Activated CD4-positive, alpha-beta T cell treated with anti-CD3 and anti-CD28 coated beads, Interleukin-2, amount 50 U/mL, for 48 hours (primary cell): ENCODE measurements at places on chromosomes 6 and 20.

GRCh38 chr6:89952686-89953085, 58.4 kb downstream of the GJA10 start:
- no peak for DNase-seq

- peak; percentile 73 for DNase-seq
Observed at GRCh38 chr20:31822421-31823330, 3.5 kb downstream of the MYLK2 start.

GRCh38 chr6:18022398-18023231, 35.2 kb upstream of the KIF13A start:
- DNase-seq: no peak

DNA sequence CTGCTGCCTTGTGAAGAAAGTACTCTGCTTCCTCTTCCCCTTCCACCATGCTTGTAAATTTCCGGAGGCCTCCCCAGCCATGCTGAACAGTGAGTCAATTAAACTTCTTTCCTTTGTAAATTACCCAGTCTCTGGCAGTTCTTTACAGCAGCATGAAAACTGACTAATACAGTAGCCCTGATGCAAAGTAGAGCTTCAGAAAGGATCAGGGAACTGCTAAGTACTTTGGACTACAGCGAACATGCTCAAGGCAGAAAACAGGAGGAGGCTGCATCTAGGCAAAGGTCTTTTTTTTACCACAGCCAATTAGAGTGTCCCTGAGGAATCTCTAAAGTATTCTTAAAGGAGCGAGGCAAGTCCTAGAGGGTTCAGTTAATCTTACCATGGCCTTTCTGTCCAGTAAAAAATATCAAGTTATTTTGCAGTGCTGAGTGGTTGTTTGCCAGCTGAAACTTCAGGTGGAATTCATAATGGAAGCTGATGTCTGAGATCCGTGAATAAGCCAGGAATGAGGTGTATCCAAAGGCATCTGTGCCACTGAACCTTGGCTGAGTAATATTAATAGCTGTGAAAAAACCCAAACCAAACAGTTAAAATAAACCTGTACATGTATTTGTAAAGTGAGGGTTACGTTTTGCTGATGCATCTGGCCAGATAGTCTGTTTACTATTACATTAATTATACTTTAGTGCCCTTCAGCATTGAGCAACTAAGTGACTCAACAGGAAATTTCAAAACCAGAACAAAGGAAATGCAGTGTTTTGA, 170.4 kb downstream of the PHF3 start:
- DNase-seq: no peak

- no peak for DNase-seq
Observed at GRCh38 chr20:10524643-10525042, 89.5 kb downstream of the SLX4IP start.

DNA sequence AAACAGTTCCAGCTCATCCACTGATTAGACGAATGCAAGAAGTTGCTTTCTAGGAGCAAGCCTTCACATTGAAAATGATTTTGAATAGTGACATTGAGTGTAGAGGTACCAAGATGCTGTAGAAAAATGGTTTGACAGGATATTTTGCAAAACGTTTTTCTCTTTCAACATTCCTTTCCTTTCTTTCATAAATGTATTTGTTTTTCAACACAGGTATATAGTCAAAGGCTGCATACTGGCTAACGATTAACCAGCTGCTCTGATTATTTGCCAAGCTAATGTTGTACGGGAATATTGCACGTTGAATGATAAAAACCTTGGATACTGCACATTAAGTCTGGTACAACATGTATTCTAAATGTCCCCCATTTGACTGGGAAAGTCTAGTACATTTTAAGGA, 78.8 kb upstream of the TENT5A start:
- no peak for DNase-seq

DNA sequence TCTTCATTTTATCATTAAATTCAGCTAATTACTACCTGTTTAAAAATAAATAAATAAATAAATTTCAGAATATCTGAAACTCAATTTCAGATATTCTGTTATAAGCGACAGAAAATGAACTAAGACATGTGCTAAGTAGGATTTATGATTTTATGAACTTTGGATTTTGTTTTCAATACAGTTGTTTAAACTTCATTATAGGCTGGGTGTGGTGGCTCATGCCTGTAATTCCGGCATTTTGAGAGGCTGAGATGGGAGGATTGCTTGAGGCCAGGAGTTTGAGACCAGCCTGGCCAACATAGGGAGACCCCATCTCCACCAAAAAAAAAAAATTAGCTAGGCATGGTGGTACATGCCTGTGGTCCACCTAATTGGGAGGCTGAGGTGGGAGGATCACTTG, 36.0 kb downstream of the AFG1L start:
- DNase-seq: no peak

DNA sequence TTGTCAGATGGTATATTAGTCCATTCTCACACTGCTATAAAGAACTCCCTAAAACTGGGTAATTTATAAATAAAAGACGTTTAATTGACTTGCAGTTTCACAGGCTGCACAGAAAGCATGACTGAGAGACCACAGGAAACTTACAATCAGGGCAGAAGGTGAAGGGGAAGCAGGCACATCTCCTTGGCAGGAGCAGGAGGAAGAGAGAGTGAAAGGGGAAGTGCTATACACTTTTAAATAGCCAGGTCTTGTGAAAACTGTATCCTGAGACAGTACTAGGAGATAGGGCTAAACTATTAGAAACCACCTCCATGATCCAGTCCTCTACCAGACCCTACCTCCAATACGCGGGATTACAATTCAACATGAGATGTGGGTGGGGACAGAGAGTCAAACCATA, 193.9 kb upstream of the KCNG1 start:
- DNase-seq: no peak

- DNase-seq: no peak
Observed at GRCh38 chr20:60148885-60149284, 190.7 kb downstream of the CDH26 start.

DNA sequence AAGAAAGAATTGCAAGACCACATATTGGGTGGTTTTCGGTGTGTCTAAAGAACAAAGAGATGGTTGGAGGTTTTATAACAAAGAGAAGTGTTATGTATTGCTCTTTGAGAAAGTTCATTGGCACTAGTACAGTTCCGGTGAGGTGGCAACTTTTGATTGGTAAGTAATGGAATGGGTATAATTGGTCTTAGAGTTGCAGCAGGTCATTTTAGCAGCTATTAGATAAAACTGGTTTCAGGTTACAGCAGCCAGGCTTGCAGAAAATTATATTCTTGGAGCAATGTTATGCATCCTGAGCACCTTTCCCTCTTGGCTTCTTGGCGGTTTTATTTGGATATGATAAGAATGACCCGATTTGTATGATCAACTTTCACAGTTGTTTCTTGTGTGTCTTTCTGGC, 12.3 kb upstream of the SSTR4 start:
- DNase-seq: no peak

DNA sequence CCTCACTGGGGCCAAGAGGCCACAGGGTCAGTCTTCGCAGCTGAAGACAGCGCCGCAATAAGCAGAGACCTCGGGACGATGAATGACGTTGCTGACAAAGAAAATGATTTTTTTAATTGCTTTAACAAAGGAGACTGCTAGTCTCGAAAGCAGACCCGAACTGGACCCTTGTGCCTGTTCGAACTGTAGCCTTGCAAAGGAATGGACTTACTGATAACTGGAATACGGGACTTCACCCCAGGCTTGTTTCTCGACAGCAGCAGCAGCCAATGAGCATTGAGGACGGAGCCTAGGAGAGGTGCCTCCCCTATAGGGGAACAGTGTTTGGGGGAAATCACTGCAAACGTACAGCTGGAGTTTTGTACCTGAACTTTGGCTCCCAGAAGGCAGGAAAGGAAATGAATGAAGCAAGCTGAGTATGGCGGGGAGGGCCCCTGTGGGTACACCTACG, 1.3 kb upstream of the TAF4 start:
- peak; percentile 22 for DNase-seq

DNA sequence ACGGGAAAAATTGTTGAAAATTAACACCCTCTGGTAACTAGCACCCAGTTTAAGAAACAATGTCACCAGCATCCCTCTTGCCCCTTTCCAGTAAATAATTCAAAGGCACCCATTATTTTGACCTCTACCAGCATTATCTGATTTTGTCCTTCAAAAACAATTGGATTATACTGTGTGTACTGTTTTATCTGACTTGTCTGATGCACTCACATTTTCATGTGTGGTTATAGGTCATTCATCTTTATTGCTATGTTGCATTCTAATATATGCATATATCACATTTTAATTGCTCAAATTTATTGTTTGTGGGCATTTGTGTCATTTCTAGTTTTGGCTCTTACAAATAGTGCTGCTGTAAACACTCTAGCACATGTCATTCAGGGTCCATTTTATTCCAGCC, 260.9 kb upstream of the PRDM1 start:
- no peak for DNase-seq

DNA sequence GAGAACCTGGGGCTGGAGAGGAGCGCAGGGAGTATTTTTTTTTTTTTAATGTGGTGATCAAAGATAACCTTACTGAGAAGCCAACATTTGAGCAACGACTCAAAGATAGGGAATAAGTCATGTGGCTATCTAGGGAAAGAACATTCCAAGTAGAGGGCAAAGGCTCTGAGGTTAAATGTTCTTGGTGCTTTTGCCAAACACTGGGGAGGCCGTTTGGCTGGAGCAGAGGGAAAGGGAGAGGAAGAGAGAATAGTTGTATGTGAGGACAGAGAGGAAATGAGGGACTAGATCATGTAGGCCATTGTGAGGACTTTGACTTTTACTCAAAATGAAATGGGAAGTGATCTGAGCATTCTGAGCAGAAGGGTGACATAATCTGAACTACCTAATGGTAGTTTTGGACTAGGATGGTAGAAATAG, 27.8 kb downstream of the ACSS2 start:
- DNase-seq: no peak

DNA sequence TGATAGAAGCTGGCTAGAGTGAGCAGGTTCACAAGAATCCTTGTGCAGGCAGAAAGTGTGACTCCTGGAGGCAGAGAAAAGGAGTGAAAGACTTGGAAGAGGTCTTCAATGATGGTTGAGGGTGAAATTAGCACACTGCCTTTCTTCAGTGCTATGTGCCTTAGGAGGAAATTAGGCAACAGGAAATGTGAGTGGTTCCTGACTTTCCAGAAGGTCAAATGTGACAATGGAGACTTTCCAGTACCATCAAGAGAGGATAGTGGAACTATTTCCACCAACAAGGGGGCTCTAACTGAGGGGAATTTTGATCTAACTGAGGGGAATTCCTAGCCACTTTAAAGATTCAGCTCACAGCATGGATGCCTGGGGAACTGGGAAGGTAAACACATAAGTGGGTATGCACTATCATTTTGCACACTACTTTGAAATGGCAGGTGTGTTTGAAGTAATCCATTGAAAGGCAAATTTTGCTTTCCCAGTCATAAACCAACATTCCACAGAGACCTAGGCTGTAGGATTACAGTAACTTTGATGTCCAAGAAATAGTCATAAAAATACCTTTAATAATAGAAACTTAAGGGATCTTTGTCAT, 90.0 kb downstream of the PERP start:
- no peak for DNase-seq

- DNase-seq: no peak
Observed at GRCh38 chr20:11094711-11095110, 420.9 kb upstream of the JAG1 start.

GRCh38 chr6:39432330-39433025, 110.0 kb upstream of the KCNK16 start:
- no peak for DNase-seq

DNA sequence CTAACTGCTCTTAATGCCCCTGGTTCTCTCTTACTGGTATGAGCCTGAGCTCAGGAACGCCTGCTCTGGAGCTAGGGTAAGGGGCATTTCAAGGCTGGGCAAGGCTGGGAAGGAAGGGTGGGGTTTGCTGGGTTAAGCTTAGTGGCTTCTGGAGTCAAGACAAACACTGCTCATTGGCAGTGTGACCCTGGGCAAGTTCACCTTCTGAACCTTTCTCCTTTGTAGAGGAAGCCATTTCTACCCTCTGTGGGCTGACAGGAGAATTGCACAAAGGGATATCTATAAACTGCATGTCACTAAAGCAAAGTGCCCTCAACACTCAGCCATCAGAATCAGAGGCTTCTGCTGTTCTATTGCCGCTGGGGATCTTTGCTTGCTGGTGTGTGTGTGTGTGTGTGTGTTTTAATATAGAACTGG, 20.3 kb upstream of the LRRN4 start:
- DNase-seq: no peak

DNA sequence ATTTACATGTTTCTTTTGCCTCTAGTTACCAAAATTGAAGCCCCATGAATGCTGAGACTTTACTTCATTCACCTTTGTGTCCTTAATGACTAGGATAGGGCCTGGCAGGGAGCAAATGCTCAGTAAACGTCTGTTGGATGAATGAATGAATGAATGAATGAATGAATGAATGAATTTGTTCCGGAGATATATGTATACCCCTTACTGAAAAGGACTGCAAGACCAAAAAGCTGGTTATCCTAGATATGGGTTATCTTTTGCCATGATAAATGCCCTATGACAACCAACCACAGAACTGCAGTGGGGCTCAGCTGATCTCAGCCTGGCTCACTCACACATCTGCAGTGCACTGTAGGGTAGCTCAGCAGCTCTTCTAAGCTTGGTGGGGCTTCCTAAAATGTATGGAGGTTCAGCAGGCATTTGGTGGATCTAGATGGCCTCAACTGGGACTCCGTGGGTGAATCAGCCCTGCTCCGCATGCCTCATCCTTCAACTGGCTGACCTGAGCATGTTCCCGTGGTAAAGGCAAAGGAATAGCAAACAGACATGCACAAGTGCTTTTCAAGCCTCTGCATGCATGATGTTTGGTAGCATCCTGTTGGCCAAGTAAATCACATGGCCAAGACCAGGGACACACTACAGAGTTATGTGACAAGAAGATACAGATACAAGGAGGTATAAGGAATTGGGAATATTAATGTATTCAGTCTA, 378.7 kb upstream of the SOX4 start:
- DNase-seq: no peak

GRCh38 chr20:36434383-36434782, 106.9 kb upstream of the MYL9 start:
- DNase-seq: no peak

DNA sequence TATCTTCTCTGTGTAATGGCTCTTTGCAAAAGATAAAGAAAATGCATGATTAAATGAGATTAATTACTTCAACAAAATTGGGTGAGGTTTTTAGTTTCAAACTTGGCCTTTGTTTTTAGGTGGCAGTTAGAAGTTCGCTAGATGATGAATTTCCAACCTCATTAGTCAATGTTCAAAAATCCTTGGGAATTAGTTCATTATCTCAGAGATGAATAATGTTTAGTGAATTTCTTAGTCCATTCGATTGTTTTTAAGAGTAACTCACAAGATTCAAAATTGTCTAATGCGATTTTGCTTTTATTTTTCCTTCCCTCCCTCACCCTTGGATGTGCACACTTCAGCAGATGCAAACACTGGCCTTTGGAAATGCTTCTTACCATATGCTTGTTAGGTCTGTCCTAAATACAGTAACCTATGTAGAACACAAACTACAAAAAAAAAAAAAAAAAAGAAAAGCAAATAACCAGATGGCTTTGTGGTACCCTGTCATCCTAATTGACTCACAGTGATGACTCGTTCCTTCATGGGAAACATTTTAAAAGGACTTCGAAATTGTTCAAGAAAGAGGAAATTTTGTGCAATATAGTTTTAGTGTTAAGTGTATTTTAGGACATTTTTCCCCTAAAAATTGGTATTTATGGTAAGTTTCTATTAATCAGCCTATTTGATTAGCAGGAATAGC, 66.7 kb downstream of the FAM229B start:
- no peak for DNase-seq

- no peak for DNase-seq
Observed at GRCh38 chr6:30655743-30656094, 8.8 kb downstream of the C6orf136 start.
